Spinal cord (tissue), 10 donors: ENCODE measurements at places on chromosomes 6 and 20. TPM values are rescaled to one million over a fixed set of nuclear protein-coding genes. Genes with fewer than 3 reads are reported as not detected.

- H3K4me1 ChIP-seq = no peaks in the 10 kb centered on the region
- H3K27me3 ChIP-seq = no peaks in the 10 kb centered on the region
- no peak overlapping the region for H3K27ac ChIP-seq
- no peak overlapping the region for H3K4me3 ChIP-seq
- H3K36me3 ChIP-seq = peaks cover 27% of the 10 kb centered on the region
Measured at GRCh38 chr6:41098366-41098765, 25.6 kb downstream of the NFYA start.

GRCh38 chr20:53940907-53941545 is 129.4 kb downstream of the BCAS1 start:
- H3K4me3 ChIP-seq = peak overlapping the region; percentile 48
- peak; percentile 88 for DNase-seq
- H3K4me1 ChIP-seq = peaks cover 18% of the 10 kb centered on the region
- H3K27ac ChIP-seq = peak overlapping the region; percentile 79
- H3K27me3 ChIP-seq = no peaks in the 10 kb centered on the region

- no peaks in the 10 kb centered on the region for H3K36me3 ChIP-seq
- no peaks in the 10 kb centered on the region for H3K4me1 ChIP-seq
- H3K27ac ChIP-seq = no peak overlapping the region
- DNase-seq = no peak
- H3K27me3 ChIP-seq = no peaks in the 10 kb centered on the region
Measured at GRCh38 chr6:167781868-167782267, 44.8 kb upstream of the AFDN start.

DNA sequence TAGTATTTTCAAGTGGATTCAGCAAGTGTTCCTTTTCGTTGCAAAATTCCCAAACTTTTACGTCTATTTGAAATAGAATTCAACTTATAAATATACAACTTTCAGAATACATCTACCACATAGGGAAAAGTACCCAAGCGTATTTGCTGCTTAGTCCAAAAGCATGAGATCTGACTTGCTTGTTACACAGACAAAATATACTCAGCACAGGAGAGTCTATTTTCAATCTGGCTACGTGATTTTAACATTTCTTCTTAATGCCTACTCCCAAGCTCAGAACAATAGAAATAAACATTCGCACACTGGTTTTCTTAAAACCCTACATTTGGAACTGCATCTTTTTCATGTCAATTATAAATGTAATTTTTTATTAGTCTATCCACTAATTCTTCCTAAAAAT is 672 bp downstream of the PKHD1 start:
- no peaks in the 10 kb centered on the region for H3K4me1 ChIP-seq
- no peaks in the 10 kb centered on the region for H3K36me3 ChIP-seq
- DNase-seq = no peak

DNA sequence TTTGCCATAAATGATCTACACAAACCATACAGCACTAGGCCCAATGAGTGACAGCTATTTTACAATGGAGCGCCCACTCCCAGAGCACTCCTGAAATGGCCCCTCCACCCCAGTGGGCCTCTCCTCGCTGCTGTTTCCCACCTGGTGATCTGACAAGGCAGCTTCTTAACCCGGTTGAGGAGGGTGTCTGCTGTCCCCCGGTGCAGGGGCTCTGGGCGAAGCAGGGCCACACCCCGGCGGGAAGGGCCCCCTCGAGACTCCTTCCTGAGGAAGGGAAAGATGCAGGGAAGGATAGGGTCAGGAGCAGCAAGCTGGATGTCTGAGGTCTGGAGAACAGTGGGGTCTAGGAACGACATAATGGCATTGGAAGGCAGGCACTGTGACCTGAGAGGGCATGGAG is 10.2 kb downstream of the ABHD16A start:
- no peaks in the 10 kb centered on the region for H3K4me1 ChIP-seq
- H3K4me3 ChIP-seq = no peak overlapping the region
- peaks cover 89% of the 10 kb centered on the region for H3K36me3 ChIP-seq
- H3K27ac ChIP-seq = no peak overlapping the region

DNA sequence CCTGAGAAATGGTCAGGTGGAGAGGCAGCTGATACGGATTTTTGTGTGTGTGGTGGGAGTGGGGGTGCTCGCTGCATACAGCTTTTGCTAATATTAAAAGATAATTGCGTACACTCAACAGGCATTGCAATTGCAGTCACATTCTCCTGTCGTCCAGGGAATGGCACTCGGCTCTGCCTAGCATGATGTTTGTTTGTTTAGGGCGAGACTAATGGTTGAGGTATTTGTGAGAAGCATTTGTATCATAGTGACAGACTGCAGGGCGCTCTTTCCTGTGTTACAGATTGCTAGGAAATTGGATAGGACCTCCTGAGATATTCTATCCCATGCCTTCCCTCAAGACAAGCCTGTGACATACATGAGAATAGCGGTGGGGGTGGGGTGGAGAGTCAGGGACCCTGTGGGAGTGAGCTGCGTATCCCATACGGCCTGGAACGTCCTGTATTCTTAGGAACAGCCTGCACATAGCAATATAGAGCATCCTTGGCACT is 207.4 kb downstream of the SOX4 start:
- no peaks in the 10 kb centered on the region for H3K36me3 ChIP-seq
- peaks cover 3% of the 10 kb centered on the region for H3K4me1 ChIP-seq
- peak overlapping the region; percentile 33 for H3K27ac ChIP-seq
- DNase-seq = no peak
- H3K27me3 ChIP-seq = no peaks in the 10 kb centered on the region

GRCh38 chr6:40714143-40714542 is 127.0 kb upstream of the LRFN2 start:
- DNase-seq = no peak
- no peak overlapping the region for H3K27ac ChIP-seq
- no peak overlapping the region for H3K4me3 ChIP-seq
- peaks cover 29% of the 10 kb centered on the region for H3K4me1 ChIP-seq
- H3K36me3 ChIP-seq = no peaks in the 10 kb centered on the region

DNA sequence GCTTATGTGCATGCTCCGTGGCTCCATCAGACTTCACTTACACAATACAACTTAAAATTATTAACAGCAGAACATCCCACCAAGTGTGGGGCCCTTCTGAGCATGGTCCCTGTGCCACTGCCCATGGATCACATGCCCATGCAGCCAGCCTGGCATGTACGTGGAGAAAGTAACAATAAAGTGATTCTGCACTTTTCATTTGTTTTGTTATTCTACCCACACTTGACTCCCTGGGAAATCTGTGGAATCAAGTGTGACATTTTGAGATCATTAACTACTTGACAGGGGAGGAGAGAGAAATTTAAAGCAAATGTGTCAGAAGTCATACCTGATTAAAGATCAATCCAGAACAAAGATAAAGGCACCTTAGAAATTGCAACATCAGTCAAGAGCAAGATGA is 112.0 kb downstream of the ISM1 start:
- no peaks in the 10 kb centered on the region for H3K4me1 ChIP-seq
- DNase-seq = no peak
- no peaks in the 10 kb centered on the region for H3K27me3 ChIP-seq
- no peak overlapping the region for H3K27ac ChIP-seq
- no peaks in the 10 kb centered on the region for H3K36me3 ChIP-seq

- peaks cover 21% of the 10 kb centered on the region for H3K4me1 ChIP-seq
- no peak for DNase-seq
- no peak overlapping the region for H3K4me3 ChIP-seq
Measured at GRCh38 chr20:24914388-24915241, 34.5 kb upstream of the CST7 start.

- no peak for DNase-seq
- no peak overlapping the region for H3K27ac ChIP-seq
- peaks cover 16% of the 10 kb centered on the region for H3K36me3 ChIP-seq
- no peaks in the 10 kb centered on the region for H3K27me3 ChIP-seq
Measured at GRCh38 chr6:159736908-159737307, 9.6 kb downstream of the WTAP start.

DNA sequence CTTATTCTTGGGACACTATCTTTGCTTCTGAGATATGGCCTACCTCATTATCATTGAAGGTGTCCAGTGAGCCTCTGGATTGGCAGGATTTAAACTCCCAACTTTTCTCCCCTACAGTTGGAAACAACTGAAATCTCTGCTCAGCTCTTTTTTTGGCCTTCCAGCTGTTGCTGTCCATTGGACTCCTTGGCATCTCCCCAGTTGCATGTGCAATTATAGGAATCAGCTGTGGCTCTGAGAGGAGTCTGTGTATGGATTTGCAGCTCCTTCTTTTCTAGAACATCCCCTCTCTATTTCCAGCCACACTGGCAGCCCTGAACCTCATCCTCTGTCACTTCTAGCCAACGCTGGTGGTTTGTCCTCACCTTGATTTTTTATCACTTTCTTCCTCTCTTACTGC is 21.2 kb downstream of the RAB22A start:
- H3K4me3 ChIP-seq = no peak overlapping the region
- no peaks in the 10 kb centered on the region for H3K36me3 ChIP-seq
- H3K27ac ChIP-seq = no peak overlapping the region
- H3K27me3 ChIP-seq = no peaks in the 10 kb centered on the region
- no peak for DNase-seq
- H3K4me1 ChIP-seq = no peaks in the 10 kb centered on the region

- no peaks in the 10 kb centered on the region for H3K27me3 ChIP-seq
- DNase-seq = no peak
- H3K36me3 ChIP-seq = no peaks in the 10 kb centered on the region
- H3K4me1 ChIP-seq = no peaks in the 10 kb centered on the region
Measured at GRCh38 chr6:8546496-8546895, 111.2 kb upstream of the SLC35B3 start.

GRCh38 chr20:57224641-57225138 is 41.8 kb downstream of the BMP7 start:
- no peak overlapping the region for H3K4me3 ChIP-seq
- DNase-seq = no peak
- H3K27ac ChIP-seq = no peak overlapping the region
- peaks cover 26% of the 10 kb centered on the region for H3K4me1 ChIP-seq
- no peaks in the 10 kb centered on the region for H3K27me3 ChIP-seq

DNA sequence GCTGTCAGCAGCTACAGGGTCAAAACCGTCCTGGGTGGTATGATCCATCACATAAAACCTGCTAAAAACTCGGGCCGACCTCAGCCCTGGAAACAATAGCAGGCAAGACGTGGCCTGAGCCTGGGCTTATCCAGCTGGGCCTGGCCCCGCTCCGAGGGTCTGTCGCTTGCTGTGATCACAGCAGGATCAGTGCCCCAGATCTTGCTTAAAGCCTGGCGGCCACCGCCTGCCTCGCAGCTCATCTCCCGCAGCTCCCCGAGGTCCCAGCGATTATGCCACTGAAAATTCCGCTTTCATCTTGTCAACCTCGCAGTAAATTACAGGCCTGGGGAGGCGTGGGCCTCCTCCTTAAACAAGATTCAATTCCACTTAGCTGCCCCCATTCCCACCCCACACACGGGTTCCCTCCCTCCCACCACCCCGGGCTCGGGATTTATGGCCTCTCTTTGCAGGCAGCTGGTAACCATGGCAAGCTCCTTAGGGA is 40.1 kb downstream of the CDH22 start:
- H3K4me3 ChIP-seq = no peak overlapping the region
- peak; percentile 86 for DNase-seq
- H3K27ac ChIP-seq = peak overlapping the region; percentile 57

The DEF6 gene
- 4.9 TPM for total RNA-seq

The KCNK16 gene
- total RNA-seq = not detected

The RSPO3 gene
- 4.0 TPM for total RNA-seq

The MAP7 gene
- 9.9 TPM for total RNA-seq

The PPDPF gene
- 19.9 TPM for total RNA-seq

The MOCS1 gene
- total RNA-seq = 9.6 TPM

The MLN gene
- total RNA-seq = 0.39 TPM

The MSH5 gene
- 20.2 TPM for total RNA-seq
